Activated T-cell treated with anti-CD3 and anti-CD28 coated beads, Interleukin-2, amount 50 U/mL, for 72 hours (primary cell): ENCODE measurements at places on chromosomes 4 and X.

DNA sequence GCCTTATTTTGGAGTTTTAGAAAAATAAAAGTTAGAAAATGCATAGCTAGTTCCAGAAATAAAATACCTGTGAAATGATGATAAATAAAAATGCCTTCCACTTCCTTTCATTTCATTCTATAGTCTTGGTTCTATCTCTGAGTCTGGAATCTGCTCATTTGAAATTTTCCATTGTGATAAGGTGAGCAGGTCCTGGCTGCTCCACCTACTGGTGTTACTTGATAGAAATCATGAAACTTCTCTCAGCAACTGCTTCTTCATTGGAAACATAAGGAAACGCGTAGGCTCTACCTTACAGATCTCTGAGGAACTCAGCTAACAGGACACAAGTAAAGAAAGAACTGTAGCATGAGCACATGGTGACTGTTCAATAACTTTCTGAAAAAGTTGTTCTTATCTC is 141.8 kb downstream of the DCHS2 start:
- DNase-seq, result no peak

GRCh38 chr4:189600718-189601435 is 339.8 kb upstream of the FRG1 start:
- DNase-seq, result no peak

DNA sequence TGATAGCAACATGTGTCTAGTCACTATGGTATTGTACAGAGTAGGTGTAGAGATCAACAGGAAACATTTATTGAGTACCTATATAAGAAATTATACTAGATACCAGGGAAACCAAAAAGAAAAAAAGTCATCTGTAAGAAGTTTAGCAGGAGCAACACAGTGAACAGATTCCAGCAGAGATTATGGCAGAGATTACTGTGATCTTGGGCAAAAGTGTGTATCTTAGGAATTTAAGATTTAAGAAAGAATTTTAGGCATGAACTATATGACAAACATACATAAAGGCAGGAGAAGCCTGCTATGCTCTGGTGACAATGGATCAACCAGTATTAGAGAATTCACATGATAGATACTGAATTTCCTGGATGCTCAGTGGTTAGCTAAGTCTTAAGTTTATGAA is 37.9 kb downstream of the SNCA start:
- DNase-seq, result no peak

- DNase-seq, result no peak
Observed at GRCh38 chr4:101315786-101316185, 31.5 kb downstream of the PPP3CA start.

GRCh38 chrX:65607070-65607742 is 60.2 kb upstream of the MSN start:
- DNase-seq, result peak; percentile 41

- DNase-seq, result no peak
Observed at GRCh38 chr4:8856835-8857621, 14.6 kb downstream of the HMX1 start.

DNA sequence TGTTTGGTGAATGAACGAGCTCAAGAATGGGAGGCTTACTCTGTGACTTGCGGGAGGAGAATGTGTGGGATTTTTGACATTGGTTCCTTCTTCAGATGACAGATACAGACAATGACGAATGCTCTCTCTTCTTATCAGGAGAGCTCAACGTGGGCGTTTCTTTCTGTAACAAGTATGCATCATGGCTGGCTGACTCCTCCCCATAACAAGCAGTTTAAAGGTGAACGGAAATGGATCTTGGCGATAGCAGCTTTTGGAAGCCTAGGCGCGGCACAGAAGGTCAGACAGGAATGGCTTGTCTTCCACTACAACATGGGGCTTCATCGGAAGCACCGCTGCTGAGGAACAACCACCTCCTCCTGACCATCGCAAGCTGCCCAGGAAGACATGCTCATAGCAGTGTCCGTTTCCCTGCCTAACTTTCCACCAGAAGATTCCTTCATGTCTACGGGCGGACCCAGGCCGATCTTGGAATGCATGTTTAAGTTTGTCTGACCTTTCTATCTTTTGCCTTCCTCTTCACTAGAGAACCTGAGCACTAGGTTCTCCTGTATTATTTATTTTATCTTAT is 18.3 kb upstream of the ACSL1 start:
- DNase-seq, result peak; percentile 32

DNA sequence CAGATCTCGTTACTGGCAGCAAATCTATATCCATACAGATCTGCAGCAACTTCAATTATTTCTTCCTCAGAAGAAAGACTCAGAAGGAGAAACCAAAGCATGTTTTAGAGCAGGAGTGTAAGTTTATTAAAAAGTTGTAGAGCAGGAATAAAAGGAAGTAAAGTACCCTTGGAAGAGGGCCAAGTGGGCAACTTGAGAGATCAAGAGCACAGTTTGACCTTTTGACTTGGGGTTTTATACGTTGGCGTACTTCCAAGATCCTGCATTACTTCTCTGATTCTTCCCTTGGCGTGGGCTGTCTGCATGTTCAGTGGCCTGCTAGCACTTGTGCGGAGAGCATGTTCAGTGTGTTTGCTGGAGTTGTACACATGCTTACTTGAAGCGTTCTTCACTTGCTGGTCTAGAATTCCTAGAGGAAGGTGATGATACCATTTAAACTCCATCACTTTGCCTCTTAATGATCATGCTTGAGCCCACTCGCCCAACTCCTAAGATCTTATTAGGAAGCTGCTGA is 1114.7 kb upstream of the PABPC4L start:
- DNase-seq, result no peak

GRCh38 chr4:84809946-84810345 is 156.5 kb downstream of the WDFY3 start:
- no peak for DNase-seq

DNA sequence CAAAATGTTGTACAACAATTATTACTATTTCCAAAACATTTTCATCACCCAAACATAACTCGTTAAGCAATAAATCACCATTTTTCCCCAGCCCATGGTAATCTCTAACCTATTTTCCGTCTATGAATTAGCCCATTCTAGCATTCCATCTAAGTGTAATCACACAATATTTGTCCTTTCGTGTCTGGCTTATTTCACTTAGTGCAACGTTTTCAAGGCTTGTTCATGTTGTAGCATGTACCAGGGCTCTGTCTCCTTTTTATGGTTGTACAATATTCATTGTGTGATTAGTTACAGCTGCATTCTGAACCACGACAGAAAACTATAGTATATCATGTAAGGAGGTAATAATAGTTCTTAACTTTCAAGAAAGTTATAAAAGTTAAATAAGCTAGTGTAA is 656.0 kb upstream of the HS3ST1 start:
- no peak for DNase-seq

DNA sequence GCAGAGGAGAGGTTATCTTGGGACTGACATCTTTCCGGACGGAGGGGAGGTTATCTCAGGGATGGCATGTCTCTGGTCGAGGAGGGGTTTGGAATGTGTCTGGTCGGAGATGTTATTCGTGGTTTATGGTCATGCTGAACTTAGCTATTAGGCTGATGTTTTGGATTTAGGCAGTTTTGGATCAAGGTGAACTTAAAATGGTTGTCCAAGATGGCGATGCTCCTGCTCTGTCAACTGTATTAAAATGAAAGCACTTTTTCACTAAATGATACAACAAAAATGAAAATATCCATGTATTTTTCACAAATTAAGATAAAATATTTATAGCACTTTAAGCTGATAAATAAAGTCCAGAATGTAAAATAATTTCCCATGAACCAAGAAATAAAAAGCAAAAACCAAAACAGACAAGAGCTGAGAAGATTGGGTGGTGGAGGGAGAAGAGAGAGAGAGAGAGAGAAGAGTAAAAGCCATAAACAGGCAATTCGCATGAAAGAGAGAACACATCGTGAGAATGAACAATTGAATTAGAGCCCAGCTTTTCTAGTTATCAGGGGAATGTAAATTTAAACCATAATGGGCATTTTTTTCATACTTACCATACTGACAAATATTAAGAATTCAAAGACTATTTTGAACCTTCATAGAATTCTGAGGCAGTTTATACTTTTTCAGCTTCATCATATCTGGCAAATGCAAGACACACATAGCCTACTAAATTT is 2236.0 kb upstream of the AGA start:
- no peak for DNase-seq

- DNase-seq, result no peak
Observed at GRCh38 chrX:10972706-10973105, 138.4 kb upstream of the HCCS start.

DNA sequence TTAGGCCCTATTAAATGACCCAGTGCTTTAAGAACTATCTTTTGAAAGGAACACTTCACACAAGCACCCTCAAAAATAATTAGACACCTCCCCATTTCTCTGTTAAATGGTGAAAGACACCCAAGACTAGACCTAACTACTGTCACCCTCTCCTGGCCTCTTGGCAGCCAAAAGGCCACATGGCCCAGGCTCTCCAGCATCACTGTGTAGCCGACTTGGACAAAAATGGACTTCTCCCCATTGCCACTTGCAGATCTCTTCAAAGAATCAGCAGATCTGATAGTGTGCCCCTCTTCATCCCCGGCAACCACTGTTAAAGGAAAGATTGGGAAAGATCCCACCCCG is 2.0 kb downstream of the MID1IP1 start:
- no peak for DNase-seq

DNA sequence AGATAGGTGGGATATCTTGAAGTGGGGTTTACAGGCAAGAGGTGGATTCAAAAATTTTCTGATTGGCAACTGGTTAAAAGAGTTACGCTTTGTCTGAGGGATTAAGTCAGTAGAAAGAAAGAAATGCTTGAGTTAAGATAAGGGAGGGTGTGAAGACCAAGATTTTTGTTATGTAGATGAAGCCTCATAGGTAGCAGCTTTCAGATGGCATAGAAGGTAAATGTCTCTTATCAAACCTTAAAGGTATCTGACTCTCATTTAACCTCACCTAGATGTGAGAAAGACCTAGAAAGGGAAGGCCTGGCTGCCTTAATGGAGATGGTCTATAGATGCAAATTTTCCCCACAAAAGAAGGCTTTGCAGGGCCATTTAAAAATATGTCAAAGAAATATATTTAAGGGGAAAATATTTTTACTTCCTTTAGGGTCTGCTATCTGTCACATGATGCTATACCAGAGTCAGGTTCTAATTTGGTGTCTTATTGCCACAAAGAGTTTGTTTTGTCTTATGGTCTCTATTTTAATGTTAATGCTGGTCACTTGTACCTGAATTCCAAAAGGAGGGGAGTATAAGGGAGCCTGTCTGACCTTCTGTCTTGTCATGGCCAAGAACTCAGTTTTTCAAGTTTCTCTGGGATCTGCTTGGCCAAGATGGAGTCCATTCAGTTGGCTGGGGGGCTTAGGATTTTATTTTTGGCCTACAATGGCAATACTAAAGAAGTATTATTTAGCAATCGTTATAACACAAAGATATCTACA is 699.1 kb upstream of the AMOT start:
- no peak for DNase-seq

DNA sequence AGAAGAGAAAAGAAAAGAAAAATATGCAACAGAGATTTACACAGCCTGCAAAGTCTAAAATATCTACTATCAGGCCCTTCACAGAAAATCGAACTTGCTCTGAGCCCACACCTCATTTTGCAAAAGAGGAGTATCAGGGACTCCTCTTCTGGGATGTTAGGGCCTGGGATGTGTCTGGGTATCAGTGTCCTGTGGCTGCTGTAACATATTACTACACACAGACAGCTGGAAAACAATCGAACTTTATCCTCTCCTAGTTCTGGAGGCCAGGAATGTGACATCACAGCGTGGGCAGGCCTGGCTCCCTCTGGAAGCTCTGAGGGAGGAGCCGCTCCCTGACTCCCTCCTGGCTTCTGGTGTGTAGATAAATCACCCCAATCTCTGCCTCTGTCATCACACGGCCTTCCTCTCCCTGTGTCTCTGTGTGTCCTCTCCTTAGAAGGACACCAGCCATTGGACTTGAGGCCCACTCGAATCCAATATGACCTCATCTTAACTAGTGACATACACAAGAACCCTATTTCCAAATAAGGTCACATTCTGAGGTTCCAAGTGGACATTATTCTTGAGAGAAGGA is 52.9 kb downstream of the PPP2R2C start:
- no peak for DNase-seq

- no peak for DNase-seq
Observed at GRCh38 chr4:58551676-58552075, 1441.5 kb upstream of the IGFBP7 start.

- no peak for DNase-seq
Observed at GRCh38 chr4:17719106-17719505, 62.3 kb downstream of the FAM184B start.

DNA sequence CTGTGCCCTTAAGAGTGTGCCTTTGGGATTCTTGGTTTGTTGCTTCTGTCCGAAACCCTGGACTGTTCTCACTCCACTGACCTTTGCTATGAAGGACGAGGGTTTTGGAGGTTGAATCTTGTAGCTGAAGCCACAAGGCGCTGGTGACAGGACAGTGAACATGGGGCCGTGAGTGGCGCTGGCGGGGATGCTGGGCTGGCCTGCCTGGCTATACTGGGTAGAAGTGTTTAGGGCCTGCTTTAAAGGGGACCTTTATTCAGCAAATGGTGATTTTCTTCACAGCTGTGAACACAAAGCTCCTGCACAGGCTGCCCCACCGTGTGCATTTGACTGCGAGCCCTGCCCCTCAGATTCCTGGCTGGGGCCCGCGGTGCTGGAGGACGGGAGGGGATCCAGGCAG is 27.1 kb upstream of the TADA2B start:
- no peak for DNase-seq

- no peak for DNase-seq
Observed at GRCh38 chr4:68319040-68319439, 30.9 kb downstream of the YTHDC1 start.

DNA sequence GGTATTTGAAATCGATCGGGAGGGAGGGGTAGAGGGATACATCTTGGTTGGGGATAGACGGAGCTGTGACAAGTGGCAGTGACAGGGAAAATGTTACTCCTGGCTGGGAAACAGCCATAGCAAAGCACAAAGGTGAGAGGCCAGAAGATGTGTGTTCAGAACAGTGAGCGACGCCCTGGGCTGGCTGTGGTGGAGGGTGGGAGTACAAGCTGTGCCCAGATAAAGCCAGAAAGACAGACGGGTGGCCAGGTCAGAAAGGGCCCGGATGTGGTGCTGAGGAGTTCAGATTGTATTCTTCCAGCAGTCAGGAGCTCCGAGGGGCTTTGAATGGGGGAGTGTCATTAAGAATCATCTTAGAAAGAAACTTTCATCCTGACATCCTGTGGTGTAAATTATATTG is 27.9 kb downstream of the CCDC149 start:
- DNase-seq, result no peak

GRCh38 chr4:142959173-142959572 is 113.1 kb upstream of the INPP4B start:
- no peak for DNase-seq

GRCh38 chr4:95388911-95389310 is 159.9 kb downstream of the UNC5C start:
- DNase-seq, result no peak

GRCh38 chr4:162016991-162017390 is 146.8 kb downstream of the FSTL5 start:
- DNase-seq, result no peak

DNA sequence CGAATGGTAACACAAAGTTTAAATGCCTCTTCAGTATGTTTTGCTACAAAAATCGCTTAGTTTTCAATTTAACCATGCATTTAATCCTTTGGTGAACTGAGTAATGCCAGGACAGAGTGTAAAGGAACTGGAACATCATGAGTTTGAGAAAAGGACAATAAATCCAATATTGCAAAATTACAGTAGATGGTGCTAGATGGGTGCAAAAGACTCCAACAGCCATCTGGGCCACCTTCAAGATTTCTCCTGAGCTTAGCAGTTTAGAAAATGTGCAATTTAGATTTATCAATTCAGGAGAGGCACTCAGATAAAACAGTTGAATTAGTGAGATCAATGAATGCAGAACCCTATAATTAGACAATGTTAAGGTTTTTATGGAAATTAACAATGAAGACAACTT is 33.2 kb upstream of the MID1IP1 start:
- DNase-seq, result no peak

GRCh38 chr4:176549161-176549865 is 229.5 kb downstream of the SPCS3 start:
- DNase-seq, result no peak
